AG04450 (cell line): ENCODE measurements at places on chromosomes 2 and 18.

DNA sequence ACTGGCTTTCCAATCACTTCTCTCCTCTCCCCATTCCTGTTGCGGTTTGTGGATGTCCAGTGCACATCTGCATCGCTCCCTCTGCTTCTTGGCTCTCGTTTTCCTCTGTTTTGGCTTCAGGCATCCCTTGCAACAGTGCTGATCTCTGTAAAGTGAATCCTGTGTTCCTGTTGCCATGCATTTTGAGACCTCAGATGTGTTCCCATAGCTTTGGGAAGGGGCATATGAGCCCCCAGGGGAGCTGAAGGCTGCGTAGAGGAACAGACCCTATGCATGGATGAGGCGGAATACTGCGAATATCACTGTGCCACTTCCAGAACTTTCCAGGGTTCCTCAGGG is 168.4 kb upstream of the HAAO start:
- DNase-seq = no peak

DNA sequence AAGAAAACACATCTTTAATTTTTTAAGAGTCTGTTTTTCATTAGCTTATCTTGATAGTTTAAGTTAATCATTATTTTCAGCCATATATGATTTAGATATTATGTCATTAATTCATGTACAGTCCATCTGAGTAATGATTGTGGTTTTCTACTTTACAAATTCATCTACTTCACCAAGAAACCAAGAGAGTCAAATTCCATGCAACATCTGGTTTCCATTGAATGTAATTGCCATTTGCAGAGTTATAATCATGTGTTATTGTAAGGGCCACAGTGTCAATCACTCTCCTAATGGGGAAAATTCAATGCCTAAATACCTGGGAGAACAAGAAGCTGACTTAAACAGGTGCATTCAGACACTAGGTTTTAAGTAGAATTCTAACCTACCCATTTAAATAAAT is 217.2 kb upstream of the OSR1 start:
- DNase-seq = no peak

GRCh38 chr2:3784731-3785130 is 81.4 kb downstream of the DCDC2C start:
- no peak for DNase-seq

GRCh38 chr2:98713332-98714015 is 17.5 kb downstream of the MGAT4A start:
- no peak for DNase-seq

DNA sequence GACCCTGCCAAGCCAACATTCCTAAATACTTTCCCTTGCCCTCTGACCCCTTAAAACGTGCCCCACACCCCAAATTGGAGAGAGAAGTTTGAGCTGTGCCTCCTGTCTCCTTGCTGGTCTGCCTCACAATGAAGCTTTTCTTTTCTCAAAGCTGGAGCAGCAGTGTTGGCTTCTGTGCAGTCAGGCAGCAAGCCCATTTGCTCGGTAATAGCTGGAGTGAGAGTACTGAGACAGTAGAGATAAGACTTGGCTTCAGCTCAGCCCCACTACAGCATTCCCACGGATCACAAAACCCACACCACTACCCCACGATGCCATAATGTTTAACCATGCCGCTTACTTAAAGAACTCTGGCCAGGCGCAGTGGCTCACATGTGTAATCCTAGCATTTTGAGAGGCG is 73.0 kb downstream of the NCAPH start:
- no peak for DNase-seq

DNA sequence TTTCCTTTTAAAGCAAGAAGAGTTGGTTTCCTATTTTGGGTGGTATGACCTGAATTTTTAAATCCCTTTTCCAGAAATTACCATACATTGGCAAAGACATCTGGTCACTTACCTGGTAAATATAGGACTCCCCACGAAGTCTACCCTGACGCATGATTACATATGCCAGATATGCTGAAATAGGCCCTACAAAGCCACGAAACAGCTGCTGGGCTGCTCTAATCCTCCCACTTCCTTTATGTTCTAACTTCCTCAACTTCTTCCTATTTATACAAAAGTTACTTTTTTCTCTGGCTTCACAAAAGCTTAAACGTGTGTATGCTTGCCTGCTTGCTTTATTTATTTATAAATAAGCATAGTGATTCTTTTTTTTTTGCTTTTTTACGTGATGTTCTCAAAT is 186.0 kb upstream of the EPHA4 start:
- no peak for DNase-seq

DNA sequence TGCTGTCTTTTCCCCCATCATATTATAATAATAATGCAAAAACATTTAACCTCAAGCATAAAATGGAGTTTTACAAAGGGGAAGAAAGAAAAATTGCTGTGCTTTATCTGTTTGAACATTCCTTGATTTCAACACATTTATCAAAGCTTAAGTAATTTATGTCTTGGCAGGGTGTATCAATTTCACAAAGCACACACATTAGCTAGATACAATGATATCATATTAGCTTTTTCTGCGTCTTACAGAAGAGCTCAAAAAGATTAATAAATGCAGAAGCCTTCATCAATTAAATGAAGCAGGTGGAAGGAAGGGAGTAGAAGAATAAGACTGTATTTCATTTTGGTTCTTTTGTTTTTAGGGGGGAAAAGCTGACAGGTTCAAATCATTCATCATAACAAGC is 103.0 kb downstream of the NXPH2 start:
- no peak for DNase-seq

DNA sequence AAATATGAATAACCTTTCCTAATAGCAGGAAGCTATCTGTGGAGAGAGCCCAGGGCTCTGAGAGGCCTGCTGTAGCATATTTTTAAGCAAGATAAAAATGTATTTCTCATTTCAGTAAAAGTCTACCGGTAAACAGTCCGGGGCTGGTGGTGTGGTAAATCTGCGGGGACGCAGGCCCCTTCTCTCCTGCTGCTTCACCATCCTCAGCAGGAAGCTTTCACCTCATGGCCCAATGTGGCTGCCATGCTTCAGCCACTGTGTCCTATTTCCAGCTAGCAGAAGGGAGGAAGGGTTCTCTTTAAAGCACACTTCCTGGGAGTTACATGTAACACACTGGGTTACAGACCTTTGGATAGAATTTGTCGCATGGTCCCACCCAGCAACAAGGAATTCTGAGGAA is 79.5 kb upstream of the ODC1 start:
- DNase-seq = no peak

GRCh38 chr2:195411219-195411687 is 245.8 kb upstream of the SLC39A10 start:
- DNase-seq = no peak

DNA sequence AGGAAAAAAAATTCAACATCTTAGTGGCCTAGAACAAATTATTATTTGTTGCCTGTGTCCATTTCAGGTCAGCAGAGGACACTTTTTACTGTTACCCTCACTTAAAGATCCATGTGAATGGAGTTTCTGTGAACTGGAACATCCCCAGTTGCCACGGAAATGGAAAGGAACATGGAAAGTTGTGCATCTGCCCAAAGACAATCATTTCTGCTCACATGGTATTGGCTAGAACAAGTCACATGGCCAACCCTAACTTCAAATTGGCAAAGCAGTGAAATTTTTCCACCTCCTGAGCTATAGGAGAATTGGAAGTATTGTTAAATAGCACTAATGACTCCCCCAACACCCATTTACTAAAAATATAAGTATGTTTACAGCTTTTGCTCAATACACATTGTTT is 71.2 kb upstream of the CCBE1 start:
- no peak for DNase-seq

DNA sequence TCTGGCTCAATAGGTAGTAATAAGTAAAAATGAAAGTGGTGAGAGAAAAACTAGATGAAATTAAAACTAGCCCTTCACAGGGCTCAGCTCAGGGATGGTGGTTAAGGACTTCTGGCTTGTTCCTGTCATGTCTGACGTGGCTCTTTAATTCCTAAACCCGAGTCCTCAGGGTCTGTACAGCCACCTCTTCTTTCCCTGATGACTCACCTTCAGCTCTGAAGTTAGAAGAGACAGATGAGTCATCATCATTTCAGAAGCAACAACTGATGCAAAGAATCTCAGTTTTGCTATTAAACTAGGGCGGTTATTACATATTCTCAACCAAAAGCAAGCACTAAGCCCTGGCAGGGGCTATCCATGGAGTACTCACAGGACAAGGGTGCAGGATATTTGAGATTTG is 24.0 kb upstream of the ITGB6 start:
- DNase-seq = peak; percentile 71

- DNase-seq = no peak
These were observed 38.5 kb upstream of the RMP24 start for GRCh38 chr18:35933982-35934381.

DNA sequence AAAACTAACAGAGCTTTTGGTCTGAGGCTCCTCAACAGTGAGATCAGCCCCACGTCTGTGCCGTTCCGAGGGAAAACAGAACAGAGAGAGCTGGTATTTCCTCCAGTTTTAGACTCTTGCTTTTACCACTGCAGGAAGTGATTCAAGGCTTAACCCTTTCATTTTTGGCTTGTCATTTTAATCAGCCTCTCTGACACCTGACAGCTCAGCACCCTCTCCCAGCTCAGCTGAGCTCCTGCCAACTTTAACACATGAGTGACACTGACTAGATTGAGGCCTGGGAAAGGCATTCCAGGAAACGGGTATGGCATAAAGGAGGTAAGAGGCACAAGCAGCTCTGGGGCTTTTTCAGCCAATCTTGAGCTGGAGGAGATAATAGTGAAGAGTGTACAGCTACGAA is 239.4 kb upstream of the SKOR2 start:
- no peak for DNase-seq

DNA sequence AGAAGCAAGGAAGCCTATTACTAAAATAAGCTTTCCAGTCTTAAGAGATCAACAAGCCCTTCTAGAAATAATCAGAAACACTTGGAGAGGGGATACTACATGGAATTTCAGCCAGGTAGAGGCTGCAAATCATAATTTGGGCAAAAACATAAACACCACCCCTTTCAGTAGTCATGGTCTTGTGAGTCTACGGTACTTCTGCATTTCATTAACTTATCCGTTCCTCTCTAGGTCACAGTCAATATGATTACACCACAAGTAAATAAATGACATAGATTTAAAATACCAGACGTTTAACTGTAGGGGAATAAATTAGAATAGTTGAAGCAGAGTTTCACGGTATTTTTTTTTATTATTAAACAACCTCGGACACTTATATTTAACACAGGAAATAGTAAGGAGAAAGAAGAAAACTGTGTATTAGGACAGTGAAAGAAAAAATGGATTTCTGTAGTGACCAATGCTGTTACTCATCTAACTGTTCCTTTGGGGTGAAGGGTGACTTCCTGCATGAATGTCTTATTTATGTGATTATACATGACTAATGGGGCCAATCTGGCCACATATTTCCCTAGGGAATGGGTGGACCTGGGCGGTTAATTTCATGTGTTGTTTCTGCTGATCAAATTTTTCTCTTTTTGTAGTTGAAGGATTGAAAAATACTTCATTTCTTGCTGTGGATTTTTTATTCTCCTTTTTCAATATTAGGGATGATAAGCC is 456.6 kb upstream of the UBE2E3 start:
- DNase-seq = peak; percentile 59

DNA sequence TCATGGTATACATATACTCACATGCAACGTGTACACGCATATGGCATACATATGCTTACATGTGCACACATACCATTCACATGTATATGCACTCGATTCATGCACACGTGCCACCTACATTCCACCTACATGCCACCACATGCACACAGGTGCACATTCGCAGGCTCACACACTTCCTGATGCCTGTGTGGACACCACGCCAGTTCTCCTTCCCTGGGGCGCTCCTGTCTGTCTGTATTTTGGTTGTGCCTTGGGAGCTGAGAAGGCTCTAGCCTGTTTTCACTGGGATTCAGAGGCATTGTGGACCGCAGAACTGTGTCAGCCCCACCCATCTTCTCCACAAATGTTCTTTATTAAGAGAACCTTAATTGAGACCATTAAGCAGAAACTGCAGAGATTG is 96.6 kb upstream of the CTDP1 start:
- no peak for DNase-seq

GRCh38 chr2:125576558-125576957 is 1079.4 kb upstream of the GYPC start:
- DNase-seq = no peak

GRCh38 chr18:49563701-49564517 is 2.1 kb downstream of the LIPG start:
- no peak for DNase-seq

GRCh38 chr2:26187114-26187513 is 14.2 kb downstream of the GAREM2 start:
- DNase-seq = no peak

DNA sequence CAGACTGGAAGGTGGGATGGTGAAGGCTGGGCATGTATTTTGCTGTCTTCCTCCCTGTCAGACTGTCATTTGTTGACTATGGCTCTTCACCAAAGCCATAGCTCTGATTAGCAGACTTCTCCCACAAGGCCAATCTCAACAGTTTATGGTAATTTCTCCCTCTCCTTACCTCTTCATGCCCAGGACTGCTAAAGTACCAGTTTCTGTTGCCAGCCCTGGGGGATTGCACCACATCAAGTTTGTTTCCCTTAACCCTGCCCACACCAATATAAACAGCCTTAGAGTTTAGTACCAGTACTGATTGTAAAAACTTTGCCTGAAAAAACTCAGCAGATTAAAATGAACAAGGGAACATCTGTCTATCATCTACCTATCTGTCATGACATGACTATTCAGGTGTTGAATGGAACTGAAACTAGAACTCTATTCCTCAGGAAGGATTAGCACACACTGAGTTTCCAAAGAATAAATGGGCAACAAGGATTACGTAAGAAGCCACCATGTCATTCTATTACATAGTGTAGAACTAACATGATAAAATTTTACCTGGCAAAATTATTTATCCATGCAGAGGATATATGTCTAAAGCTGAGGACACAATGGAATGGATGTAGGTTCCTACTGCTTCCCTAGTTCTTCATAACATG is 13.7 kb downstream of the FEZ2 start:
- DNase-seq = no peak

- no peak for DNase-seq
These were observed 171.2 kb downstream of the CMPK2 start for GRCh38 chr2:6694555-6694954.

DNA sequence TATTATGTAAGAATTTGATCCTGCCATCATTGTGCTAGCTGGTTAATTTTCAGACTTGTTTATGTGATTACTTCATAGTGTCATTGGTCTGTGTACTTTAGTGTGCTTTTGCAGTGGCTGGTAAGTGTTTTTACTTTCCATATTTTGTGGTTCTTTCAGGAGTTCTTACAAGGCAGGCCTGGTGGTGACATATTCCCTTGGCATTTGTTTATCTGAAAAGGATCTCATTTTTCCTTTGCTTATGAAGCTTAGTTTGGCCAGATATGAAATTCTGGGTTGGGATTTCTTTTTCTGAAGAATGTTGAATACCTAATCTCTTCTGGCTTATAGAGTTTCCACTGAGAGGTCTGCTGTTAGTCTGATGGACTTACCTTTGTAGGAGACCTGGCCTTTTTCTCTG is 72.8 kb upstream of the MC4R start:
- DNase-seq = no peak

GRCh38 chr2:109395494-109396201 is 218.1 kb downstream of the SEPTIN10 start:
- DNase-seq = no peak

- no peak for DNase-seq
These were observed 226.7 kb downstream of the ARHGAP15 start for GRCh38 chr2:143355870-143356269.
